ENCODE measurements at places on chromosomes 7 and 10.

GRCh38 chr7:95478272-95479037, 7.3 kb upstream of the ASB4 start:
- DNase-seq = no peak

DNA sequence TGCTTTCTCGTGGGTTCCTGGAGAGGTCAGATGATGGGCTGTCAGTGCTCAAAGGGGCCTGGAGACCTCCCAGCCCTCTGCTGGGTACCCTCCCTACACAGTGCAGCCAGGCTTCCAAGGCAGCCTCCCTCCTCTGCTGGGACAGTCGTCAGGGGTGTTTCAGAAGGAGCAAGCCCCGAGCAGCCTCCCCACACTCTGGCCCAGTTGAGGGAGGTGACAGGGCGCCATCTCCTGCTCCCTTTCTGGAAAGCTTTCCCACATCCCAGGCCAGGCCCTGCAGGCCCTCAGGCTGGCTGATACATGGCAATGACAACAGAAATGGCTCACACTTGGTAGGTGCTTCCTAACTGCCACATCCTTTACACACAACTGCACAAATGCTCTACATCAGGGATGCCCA, 32.1 kb downstream of the KCNMA1 start:
- no peak for DNase-seq

DNA sequence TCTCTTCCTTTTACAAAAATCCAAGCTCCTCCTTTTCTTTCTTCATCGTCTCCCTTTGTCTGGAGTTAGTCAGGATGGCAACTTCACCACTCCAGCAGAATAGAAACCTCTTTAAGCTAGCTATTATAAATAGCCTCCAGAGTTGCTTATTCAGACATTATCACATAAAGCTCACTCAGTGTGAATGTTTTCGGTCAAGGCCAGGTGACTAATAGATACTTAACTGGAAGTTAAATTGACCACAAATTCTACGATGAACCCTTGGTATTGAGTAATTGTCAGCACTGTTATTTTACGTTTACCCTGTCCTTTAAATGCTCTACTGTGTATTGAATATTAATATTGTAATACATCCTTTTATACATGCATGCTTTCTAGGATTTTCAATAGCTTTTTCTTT, 340.4 kb downstream of the OTUD1 start:
- peak; percentile 6 for DNase-seq

DNA sequence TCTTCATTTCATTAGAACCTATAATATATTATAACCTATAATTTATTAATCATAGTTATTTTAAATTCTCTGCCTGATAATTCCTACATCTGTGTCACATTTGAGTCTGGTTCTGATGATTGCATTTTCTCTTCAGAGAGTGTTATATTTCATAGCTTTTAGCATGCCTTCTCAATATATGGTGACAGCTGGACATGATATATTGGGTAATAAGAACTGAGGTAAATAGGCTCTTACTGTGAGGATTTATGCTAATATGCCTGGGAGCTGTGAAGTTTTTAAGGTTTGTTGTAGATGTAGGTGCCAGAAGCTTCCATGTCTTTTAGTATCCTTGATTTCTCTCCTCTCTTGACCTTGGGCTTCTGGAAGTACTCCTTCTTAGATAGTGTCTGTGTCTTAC, 325.9 kb upstream of the SEMA3D start:
- no peak for DNase-seq

DNA sequence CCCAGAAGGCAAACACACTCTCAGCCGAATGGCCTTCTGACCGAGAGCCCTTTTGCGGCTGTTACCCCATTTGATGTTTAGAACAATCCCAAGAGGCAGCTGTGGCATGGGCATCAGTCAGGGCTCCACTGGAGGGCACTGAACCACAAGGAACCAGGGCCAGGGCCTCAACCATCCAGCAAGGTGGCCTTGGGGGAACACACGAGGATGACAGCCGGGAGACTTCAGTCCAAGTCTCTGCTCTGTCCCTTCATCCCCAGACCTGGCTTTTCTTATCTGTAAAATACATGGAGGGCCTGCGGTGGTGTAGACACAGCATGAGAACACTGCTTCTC, 63.6 kb upstream of the INSIG1 start:
- DNase-seq = no peak

GRCh38 chr10:13624630-13625029, 37.9 kb downstream of the PRPF18 start:
- no peak for DNase-seq

DNA sequence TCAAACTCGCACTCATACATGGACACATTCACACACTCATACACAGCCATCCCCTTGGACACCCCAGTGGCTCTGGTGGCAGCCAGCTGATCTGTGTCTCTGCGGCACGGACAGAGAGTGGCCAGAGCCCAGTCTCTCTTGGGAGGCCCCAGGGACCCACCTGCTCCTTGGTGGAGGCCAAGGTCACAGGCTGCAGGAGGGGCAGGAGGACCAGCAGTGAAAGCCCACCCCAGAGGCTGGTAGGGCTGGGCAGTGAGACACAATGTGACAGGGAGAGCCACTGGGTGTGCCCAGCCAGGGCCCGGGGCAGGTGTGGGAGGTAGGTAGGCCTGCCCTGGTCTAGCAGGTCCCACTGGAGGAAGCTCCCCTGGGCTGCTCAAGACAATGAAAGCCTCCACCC, 18.5 kb downstream of the SHH start:
- no peak for DNase-seq

- no peak for DNase-seq
Measured at GRCh38 chr10:132813560-132814468, 27.9 kb upstream of the NKX6-2 start.

- DNase-seq = no peak
Measured at GRCh38 chr7:39609113-39609934, 14.0 kb upstream of the RALA start.

GRCh38 chr7:44636041-44636584, 29.7 kb downstream of the OGDH start:
- no peak for DNase-seq

DNA sequence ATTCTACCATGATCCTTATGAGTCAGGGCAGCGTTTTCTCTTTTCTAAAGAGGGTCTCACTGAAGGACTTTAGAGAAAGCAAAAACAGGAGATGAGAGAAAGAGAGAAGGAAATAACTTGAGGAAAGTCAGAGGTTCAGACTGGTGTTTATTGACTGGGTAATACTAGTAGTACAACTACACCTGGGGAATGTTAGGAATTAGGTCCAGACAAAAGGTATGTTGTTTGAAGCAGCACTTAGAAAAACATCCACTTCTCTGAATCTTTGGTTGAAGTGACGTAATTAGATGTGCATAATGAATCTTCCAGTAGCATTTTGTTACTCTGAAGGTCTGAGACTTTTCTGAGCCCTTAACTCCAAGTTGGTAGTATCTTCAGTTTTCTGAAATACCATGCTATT, 380.3 kb upstream of the LRGUK start:
- DNase-seq = no peak

DNA sequence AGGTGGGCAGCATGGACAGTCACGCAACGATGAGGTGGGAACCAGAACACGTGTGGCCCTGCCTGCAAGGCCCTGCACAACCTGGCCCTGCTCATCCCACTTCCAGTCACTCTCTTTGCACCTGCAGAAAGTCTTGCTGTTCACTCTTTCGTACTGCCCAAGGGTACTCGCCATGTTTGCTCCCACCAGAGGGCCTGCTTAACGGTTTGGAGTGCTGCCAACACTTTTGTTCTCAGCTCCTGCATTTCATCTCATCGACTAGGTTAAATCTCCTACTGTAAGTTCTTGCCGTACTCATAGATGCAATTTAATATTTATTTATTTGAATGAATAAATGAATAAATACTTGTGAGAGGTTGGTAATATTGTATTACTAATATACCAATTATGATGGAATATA, 315.3 kb downstream of the SDK1 start:
- DNase-seq = no peak

DNA sequence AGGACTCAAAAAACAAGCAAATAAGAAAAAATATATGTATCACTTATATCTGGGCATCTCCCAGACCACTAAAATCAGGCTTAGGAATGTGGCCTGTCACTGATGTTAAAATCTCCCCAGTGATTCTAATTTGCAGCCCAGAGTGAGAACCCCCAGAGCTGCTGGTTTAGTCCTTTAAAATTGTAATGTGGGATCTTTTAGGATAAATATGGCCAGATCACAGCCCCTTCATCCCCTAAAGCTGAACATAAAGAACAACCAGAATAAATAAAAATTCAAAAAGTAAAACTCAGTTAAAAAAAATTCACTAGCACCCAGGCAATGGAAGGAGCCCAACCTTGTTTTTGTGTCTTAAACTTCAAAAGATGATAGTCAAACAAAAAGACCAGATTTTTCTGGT, 46.4 kb upstream of the MTURN start:
- no peak for DNase-seq

DNA sequence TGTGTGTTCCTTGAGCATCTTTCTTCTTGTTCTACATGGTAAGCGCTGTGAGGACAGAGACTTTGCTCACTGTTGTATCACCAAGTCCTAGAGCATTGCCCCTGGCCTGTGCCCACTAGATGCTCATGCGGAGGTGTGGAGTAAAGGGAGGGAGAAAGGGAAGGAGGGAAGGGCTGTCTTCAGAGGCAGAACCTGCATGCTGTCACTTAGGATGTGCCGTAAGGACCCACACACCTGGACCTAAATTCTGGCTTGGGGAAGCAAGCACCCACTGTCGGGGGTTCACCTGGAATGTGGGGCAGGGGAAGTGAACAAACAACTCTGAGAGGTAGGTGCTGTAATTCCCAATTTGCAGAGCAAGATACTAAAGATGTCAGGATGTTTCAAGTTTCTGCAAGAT, 129.5 kb downstream of the PTPN20 start:
- DNase-seq = no peak

DNA sequence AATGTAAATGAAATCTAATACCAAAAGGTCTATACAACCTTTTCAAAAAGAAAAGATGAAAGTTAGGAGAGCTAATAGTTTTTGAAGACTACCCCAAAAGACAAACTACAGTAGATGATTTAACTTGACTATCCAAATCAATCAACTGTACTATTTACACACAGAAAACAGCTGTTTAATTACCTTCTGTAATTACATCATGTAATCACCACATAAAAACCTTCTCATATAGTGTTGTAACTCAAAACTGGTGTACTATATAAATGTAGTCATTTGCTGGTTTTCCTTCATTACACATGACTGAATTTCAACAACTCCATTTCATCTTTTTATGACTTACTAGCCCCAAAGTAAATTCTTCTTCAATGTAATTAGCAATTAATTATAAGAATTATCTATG, 4.5 kb downstream of the RTKN2 start:
- no peak for DNase-seq

DNA sequence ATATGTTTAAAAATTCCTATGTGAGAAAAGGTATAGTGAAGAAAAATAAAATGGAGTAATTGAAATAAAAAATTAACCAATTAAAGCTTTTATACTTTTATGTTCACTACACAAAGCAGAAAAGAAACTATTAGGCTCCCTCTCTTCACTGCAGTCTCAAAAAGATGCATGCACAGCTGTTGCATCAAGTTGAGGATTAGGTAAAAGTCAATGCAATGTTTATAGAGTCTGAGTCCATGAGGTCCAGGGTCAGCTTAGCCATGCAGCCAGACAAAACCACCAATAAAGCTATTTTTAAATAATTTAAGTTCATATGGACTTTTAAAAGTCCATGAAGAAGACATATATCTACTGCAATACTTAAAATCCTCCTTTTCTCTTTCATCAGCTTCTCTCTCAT, 31.1 kb upstream of the ING3 start:
- DNase-seq = no peak

DNA sequence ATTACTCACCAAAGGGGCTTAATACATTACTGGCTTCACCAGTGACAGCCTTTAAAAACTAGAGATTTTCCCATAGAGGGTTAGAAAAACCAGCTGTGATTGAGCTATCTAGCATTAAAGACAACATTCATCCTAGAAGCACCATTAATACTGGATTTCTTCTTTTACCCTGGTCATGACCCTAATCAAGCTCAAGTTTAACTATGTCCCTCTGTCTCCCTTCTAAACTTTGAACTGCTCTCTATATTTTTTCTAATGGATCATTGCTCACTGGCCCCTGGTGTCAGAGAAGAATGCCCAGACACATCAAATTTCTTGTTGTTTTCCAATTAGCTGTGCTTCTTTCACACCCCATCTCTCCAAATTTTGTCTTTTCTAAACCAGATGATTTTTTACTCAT, 1101.3 kb downstream of the XPNPEP1 start:
- no peak for DNase-seq

GRCh38 chr7:106545275-106545674, 115.7 kb downstream of the CCDC71L start:
- no peak for DNase-seq

DNA sequence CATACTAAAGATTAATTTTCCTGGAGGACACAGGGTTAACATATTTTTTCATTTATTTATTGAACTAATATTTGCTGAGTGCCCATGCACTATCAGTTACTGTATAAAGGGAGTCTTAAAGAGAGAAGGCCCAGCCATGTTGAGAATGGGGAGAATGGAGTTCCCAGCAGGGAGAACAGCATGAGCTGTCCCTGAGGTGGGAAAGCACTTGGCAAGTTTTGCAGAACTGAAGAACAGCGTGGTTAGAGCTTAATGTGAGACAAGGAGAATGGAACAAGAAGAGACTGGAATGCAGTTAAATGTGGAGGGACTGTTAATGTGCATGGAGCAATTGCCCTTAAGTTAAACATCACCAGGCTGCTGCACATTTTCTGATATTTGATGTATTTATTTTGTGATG, 435.4 kb downstream of the SUGCT start:
- DNase-seq = no peak

GRCh38 chr10:8133146-8133545, 78.7 kb downstream of the GATA3 start:
- no peak for DNase-seq

- no peak for DNase-seq
Measured at GRCh38 chr10:128009372-128010126, 102.6 kb downstream of the PTPRE start.

- no peak for DNase-seq
Measured at GRCh38 chr10:8416760-8417159, 362.3 kb downstream of the GATA3 start.

- DNase-seq = peak; percentile 18
Measured at GRCh38 chr7:120023494-120024167, 249.3 kb upstream of the KCND2 start.

DNA sequence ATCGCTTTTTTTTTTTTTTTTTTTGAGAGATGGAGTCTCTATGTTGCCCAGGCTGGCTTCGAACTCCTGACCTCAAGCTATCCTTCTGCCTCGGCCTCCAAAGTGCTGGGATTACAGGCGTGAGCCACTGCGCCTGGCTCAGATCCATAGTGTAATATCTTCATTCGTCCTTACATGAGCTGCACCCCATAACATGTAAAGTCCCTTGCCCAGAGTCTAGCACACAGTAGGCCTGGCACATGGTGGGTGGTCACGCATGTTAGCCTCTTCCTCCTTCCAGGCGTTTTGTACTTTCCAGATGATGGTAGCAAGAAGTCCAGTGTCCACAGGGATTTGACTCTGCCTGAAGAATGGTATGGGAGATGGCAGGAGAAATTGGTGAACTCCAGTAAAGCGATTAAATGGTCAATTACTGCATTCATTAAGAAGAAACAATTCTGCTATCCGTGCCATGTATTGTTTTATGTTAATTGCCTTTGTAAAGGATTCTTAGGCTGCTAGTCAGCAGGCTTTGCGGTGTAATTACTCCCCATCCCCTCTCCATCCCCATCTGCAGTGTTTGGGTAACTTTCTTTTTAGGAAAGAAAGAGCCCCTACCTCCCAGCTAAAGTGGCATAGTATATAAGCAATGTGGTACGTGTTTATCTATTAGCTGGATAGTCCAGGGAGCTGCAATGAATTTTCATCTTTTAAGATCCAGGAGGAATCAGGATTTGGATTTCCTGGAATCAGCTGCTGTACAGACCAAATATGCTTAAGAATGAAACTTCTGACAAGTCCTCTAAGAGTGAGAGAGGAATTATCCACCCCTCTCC, 1.2 kb downstream of the TPST1 start:
- DNase-seq = no peak

Measured in retinal pigment epithelial cell (primary cell).